Articular chondrocyte of knee joint (primary cell): ENCODE measurements at places on chromosomes 5 and 9. TPM values are rescaled to one million over a fixed set of nuclear protein-coding genes. Genes with fewer than 3 reads are reported as not detected.

The DMRTA1 gene
- 0.78 and 2.6 TPM in 2 replicates for total RNA-seq

The C9orf50 gene
- total RNA-seq, result 0.11 TPM in 1 of 2 replicates, not detected in the other

The NKD2 gene
- not detected in 2 replicates for total RNA-seq

The PSD2 gene
- total RNA-seq, result 0.11 and 0.13 TPM in 2 replicates

The SNCB gene
- total RNA-seq, result not detected in 2 replicates

The CNTNAP3B gene
- 0.26 and 2.8 TPM in 2 replicates for total RNA-seq

The MYMK gene
- total RNA-seq, result not detected in 2 replicates
